ENCODE measurements at places on chromosomes 4 and X.

DNA sequence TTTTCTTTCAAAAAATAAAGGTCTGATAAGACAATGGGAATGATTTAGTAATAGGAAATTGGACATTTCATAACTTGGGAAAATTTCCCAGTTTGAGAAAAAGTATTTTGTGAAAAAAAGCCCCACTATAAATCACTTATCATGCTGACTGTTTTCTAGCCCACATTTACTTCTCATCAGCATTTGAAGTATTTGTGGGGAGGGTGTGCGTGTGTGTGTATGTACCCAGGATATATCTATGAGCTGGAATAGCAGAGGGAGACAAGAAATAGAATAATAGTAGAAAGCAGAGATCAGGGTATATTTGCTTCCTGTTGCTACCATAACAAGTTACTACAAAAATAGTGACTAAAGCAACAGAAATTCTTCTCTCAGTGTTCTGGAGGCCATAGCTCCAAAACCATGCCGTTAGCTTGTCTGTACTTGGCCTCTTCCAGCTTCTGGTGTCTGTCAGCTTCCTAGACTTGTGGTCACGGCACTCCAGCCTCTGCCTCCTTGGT, 139.8 kb downstream of the PTTG2 start:
- DNase-seq, result no peak

GRCh38 chr4:169030562-169030982, 20.5 kb upstream of the CBR4 start:
- no peak for DNase-seq

- DNase-seq, result peak; percentile 80
Measured at GRCh38 chr4:173288296-173288695, 45.9 kb downstream of the HMGB2 start.

GRCh38 chr4:179307297-179308136, 1865.3 kb upstream of the AGA start:
- peak; percentile 48 for DNase-seq

DNA sequence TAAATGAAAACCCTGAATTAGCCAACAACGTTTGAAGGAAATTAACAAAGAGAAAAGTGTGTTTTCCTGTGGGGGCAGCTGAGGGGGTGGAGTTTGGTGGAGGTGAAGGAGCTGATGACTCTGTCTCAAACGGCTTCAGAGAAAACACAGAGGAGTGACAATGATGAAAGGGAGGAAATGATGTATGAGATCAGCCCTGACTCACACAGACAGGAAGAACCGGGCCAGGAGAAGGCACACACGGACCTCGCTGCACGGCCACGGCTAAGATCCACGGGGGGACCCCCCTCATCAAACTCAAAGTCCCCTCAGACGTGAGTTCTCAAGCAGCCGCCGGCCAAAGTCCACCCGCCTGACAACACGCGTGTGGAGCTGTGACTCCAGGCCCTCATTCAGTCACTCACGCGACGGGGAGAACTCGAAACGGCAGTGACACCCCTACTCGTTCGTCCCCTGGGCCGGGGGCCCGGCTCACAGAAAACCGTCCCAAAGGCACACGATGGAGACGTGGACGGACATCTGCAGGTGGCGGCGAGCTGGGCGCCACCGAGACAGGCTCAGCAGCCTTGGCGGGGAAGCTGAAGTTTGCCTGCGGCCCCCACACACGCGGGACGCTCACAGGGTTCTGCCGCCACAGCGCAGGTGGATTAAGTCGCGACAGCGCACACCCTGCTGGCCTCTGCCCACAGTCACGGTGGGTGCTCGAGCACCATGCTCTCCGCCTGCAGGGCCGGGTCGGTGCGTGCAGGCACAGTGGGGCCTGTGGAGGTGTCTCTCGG, 28.8 kb downstream of the PPP2R3B start:
- DNase-seq, result no peak

Measured in WERI-Rb-1 (cell line).